ENCODE measurements at places on chromosomes 13 and 19.

DNA sequence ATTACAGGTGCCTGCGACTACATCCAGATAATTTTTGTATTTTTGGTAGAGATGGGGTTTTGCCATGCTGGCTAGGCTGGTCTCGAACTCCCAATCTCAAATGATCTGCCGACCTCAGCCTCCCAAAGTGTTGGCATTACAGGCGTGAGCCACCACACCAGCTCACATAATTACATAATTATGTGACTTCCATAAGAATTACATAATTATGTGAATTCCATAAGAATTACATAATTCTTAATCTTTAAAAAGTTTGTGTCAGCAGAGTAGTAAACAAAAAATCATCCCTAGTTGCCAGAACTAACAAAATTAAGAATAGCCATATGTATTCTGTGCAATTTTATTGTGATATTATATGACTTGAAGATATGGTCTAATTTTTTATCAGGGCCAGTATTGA, 25.6 kb downstream of the IFT88 start:
- no peak for DNase-seq

DNA sequence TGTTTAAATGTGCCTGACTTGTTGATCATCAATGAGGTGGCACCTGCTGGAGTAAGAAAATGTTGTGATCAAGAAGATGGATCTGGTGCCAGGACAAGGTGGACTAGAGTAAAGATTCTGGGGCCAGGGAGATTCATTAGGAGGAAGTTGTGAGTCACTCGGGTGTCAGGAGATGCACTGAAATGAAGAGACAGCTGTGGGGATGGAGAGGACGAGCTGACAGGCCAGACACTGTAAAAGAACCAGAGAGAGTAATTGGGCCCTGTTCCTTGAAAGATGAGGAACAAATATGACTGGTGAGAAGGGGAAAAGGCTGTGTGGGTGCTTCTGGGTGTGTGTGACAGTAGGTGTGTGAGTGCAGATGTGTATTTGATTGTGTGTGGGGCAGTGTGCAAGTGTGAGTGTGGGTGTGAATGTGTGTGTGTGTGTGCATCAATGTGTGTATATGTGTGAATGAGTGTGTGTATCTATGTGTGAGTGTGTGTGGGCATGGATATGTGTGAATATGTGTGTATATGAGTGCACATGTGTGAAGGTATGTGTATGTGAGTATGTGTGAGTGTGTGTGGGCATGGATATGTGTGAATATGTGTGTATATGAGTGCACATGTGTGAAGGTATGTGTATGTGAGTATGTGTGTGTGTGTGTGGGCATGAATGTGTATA, 260.5 kb downstream of the RFC3 start:
- peak; percentile 85 for DNase-seq

DNA sequence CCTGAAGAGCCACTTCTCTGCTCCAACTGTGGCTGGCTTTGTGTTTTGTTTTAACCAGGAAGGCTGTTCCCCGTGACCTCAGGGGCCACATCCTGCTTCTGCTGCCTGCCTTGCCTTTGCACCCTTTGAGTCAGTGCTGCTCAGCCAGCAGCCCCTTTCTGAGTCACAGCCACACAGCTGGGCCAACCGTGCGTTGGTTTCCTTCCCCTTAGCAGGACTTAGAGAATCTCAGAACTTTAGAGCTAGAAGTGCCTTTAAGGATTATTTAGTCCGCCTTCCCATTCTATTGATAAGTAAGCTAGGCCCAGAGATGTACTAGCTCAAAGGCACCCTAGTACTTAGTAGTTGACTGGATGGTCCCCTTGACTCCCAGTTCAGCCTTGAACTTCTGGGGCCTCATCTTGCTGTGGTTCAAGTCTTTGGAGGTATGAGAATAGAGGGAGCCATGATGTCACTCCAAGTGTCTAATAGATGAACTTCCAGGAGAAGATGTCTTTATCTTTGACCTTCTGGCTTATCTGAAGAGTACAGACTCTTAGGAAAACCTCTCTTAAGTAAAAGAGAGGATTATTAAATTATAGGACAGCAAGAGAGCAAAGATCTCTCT, 8.0 kb downstream of the RGCC start:
- peak; percentile 85 for DNase-seq

DNA sequence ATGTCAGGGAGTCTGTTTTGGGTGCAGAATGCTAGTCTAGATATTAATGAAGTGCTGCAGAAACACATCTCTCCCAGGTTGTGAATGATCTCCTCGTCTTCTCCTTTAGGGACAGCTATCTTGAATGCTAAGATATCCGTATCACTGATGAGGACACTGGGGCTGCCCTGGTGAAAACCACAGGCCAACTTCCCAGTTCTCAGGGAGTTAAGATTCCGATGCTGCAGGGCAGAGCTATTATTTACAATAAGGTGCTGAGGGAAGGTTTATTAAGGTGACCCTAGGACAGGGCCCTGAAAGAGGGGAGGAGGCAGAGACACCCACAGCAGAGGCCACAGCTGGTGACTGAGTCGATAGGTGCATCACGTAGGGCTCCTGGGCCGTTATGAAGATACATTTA, 66.1 kb downstream of the TNFRSF19 start:
- DNase-seq, result no peak

GRCh38 chr13:67538906-67539305, 308.8 kb upstream of the PCDH9 start:
- DNase-seq, result peak; percentile 37
